ENCODE measurements at places on chromosomes 2 and 18.

DNA sequence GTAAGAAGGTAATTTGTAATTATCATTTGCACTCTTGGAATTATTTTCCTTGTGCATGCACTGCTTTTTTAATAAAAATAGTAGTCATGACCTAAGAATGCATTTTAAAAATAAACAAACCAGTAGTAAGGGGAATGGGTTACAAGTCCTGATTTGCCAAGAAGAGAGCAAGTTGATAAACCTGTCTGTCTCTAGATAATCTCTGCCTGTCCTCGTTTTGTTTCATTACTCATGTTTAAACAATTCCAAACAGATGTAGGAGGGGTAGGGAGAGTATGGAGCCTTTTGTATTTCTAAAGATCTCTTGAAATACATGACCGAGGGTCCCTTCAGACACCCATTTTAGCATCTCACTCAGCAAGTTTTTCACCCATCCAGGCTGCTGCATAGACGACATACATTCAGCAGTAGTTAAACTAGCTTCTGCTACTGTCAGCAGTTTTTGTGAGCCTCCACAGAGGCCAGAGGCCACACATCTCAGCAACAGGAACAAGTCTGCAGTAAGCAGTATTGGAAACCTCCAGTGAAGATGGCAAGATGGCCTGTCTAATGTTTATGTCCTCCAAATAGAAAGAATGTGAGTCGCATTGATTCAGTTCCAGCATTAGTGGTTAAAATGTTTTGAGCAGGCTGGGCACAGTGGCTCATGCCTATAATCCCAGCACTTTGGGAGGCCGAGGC, 2.3 kb upstream of the EXOC6B start:
- no peak for DNase-seq

DNA sequence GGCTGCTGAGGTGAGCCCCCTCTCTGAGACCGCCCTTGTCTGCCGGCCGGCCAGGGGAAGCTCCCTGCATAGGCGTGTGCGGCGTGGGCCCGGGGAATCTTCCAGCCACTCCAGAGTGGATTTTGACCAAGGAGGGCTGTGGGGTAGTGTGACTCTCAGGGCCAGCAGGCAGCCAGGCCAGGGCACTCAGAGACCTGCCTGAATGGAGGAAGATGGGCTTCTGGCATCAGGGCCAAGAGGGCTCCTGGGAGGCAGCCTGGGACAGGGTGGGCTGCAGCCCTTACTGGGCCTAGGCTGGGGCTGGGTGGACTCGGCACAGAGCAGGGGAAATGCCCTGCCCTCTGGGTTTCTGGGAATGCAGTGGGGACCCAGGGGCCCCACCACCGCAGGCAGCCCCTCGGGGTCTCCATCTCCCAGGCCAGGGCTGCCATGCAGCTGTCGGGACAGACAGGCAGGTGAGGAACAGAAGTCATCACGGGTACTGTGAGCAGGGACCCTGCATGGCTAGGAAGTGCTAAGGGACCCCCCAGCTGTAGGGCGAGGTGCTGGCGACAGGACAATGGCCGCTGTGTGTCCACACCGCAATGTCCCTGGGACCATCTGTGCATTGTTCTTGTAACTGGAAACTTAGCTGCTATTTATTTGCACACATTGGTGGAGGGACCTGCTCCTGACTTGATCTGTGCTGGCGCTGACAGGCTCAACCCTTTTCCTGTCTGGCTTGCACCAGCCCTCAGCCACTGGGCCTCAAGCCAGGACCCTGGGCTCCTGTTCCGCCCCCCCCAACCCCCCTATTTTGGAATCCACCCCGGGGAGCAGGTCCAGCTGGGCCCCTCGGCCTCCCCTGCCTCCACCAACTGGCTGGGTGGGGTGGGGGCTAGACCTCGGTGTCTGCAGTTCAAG, 4.1 kb downstream of the PDCD1 start:
- DNase-seq: no peak

DNA sequence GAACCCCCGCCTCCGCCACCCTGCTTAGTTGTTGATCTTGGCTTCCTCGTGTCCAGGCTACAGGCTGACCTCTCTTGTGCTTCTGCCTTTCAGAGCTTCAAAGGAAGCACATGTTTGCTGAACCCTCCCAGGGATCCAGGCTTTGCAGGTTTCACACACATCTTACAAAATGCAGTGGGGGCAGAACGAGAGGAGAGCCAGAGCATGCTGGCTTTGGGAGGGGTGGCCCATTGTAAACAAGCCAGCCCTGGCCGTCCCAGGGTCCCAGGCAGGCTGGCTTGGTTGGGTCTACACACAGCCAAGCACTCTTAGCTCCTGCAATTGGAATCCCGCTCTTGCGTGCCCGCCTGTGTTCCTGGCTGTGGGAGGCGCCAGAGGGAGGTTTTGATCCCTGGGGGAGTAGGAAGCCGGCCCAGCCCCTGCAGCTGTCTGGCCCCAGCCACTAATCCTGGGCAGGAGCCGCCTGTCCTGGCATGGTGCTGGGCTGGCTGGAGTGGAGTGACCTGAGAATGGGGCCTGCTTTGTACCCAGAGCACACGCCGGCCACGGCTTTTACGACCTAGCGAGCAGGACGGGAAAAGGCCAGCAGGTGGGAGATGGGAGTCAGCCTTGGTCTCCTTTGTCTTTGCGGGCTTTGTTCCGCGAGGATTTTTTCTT, 53.9 kb downstream of the SH3BP4 start:
- DNase-seq: no peak

- DNase-seq: no peak
Measured at GRCh38 chr2:127439343-127439742, 21.1 kb downstream of the PROC start.

GRCh38 chr18:26925313-26925712, 59.8 kb upstream of the AQP4 start:
- no peak for DNase-seq
